Epithelial cell of proximal tubule (primary cell): ENCODE measurements at places on chromosomes 3 and 15.

GRCh38 chr3:185936273-185936629 lies 1.6 kb downstream of the TRA2B start:
- no peak for DNase-seq

GRCh38 chr15:33360886-33361285 lies 50.1 kb downstream of the RYR3 start:
- no peak for DNase-seq

GRCh38 chr3:53502737-53503136 lies 8.3 kb downstream of the CACNA1D start:
- DNase-seq, result no peak

DNA sequence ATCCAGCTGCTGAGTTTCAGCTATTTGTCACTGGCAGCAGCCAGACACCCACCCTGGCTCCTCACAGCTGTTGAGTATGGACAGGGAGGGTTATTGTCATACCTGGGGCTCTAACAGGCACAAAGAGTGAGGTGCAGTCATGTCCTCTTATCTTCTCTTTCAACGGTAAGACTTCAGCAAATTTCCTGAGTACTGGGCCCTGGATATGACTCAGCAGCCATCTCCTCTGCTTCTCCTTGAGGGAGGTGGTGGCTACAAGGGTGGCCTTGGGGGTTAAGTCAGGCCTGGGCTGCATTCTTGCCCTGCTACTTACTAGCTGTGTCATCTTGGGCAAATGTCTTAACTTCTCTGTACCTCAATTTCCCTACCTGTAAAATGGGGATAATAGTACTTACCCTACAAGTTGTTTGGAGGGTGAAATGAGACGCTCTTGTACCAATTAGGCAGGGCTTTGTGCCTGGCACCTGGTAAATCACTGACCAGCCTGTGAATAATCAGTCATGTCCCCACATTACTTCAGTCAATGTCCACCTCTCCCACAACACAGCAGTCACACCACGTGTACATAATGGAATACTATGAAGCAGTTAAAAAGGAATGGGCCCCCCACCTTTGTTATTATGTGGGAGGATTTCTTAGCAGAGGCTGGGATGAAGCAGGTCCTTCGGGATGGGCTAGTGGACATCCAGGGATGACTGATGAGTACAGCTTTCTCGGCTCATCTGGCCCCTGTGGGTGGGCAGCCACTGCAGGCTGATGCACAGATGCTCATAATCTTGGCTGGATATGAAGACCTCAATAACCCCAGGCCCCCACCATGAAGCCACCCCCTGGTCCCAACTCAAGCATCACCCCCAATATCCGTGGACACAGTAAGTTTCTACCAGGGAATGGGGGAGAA lies 528.8 kb downstream of the SHQ1 start:
- no peak for DNase-seq

DNA sequence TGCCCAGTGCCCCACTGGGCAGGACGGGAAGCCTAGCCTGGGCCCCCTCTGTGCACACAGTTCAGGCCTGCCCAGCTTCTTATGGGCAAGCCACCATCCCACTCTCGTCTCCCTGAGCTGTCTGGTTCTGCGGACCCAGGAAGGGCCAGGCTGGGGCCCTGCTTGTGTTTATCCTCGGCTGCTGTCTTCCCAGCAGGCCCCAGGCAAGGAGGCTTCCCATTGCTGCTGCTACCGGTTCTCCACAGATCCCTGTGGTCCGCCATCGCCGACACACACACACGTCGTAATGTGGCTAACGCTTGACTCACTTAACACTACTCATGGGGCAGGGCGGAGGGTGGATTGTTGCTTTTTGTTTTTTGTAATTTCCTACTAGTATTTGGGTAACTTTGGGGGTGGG lies 52.4 kb upstream of the SLC6A1 start:
- DNase-seq, result no peak

- no peak for DNase-seq
Observed at GRCh38 chr3:18288243-18288642, 136.9 kb downstream of the SATB1 start.

- no peak for DNase-seq
Observed at GRCh38 chr3:28247286-28247685, 5.9 kb downstream of the CMC1 start.

- DNase-seq, result peak; percentile 86
Observed at GRCh38 chr3:30544812-30545211, 61.6 kb upstream of the TGFBR2 start.

DNA sequence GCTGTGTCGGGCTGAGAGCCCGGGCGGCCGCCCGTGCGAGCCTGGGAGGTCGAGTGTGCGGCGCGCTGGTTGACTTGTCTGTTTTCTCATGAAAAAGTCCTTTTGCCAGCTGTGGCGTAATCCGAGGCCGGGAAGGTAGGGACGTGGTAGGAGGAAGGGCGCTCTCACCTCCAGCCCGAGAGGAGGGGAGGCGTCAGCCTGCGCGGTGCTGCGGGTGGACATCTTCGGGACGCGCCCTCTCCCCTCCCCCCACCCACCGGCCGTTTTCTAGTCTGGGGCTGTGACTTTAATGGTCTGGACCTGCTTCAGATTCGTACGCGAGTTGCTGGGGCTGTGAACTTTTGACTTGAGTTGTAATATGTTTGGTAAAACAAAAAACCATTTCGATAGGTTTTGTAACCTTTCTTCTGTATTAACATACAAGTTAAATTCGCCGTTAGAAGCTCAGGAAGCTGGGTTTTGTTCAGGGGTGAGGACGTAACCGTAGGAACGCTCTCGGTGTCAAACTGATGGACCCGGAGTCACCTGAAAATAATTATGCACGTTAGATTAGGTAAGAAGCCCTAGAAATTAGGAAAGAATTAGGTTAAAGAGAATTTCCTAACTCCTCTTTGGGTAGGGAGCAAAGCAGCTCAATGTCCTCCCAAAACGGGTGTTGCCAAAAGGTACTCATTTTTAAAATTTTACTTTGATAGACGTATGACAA lies 762 bp downstream of the NCK1 start:
- peak; percentile 38 for DNase-seq

DNA sequence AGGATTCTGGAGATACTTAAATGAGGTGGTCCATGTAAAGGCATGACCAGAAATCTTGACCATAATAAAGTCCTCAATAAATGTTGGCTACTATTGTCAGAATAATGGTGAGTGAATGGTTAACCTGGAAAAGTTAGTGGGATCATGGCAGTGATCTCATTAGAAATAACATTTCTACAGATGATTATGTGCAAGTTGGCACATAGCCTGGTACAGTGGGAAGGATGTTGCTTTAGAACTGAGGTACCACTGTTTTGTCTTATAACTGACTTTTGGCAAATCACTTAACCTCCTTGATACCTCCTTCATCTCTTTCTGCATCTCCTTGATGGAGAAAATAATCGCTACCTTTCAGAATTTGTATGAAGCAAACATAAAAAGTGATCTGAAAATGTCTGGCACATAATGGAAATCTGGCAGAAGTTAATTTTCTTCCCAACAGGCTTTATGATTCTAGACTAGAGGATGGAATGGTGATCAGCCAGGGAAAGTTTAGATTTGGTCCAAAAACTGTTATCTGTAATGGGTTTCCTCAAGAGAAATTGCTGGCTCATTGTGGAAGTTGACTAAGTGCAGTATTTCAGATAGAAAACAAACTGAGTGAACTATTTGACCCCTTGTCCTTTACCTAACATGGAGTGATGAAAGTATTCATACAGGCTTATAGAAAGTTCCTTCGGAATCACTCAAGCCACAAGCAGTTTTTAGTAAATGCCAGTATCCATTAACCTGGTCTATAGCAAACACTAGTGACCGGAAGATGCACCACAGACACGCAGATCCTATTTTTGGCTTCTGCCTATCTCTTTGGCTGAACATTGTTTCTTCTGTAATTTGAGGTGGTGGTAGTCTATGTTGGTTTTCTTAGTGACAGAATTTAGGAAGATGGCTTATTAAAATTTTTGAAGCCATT lies 449.6 kb upstream of the TGFBR2 start:
- no peak for DNase-seq

GRCh38 chr15:70088887-70089691 lies 8.6 kb downstream of the TLE3 start:
- DNase-seq, result no peak

- no peak for DNase-seq
Observed at GRCh38 chr3:36954452-36955134, 9.7 kb upstream of the TRANK1 start.

DNA sequence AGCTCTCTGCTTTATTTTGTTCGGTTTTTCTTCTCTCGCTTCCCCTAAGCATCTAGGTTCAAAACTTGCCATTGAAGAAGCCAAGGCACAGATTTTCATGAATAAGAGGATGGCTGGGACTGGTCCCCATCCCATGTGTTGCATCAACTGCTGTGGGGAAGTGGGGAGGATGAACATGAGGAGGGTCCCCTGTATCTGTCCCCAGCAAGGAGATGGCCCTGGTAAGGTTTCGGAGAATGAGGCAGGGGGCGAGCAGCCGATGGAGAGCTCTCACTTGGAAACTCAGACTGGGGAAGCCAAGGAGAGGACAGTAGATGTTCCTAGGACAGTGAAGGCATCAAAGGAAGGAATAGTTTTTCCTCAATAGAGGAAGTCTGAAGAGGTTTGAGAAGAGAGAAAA lies 142.0 kb upstream of the ATP2B2 start:
- no peak for DNase-seq

DNA sequence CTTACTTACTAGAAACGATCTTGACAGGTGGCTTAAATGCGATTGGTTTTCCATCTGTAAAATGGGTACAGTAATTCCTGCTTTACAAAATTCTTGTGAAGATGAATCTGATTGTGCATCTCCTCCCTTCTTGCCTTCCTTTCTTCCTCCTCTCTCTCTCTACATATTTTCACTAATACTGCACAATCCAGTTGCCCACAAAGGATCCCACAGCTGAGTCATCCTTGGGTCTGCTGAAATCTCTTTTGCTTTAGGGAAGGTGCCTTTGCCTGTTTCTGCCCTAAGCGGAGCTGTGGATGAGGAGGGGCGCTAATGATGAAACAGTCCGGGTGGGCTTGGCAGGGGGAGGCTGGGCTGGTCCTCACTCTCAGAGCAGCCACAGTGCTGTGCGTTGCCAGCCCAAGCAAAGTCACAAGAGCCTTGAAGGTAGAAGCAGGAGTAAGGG lies 46.1 kb downstream of the AMOTL2 start:
- no peak for DNase-seq

DNA sequence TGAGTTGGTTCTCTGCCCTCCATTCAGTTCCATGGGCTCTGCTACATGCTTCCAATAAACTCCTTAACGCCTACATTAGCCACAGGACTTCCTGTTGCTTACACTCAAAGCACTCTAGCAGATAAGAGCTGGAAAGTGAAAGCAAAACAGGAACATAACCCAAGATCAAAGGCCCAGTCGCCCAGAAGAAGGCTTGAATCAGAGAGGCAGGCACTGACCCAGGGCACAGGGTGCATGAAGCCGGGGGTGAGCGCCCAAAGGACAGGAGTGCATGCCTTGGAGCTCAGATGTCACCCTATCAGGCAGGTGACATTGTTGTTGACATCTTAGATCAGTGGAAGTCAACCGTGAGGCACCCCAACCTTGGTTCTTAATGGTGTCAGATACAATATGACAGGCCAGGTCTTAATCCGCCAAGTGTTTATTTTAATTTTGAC lies 235.1 kb downstream of the UACA start:
- DNase-seq, result no peak

GRCh38 chr3:196287090-196287439 lies 461 bp downstream of the PCYT1A start:
- DNase-seq, result no peak

DNA sequence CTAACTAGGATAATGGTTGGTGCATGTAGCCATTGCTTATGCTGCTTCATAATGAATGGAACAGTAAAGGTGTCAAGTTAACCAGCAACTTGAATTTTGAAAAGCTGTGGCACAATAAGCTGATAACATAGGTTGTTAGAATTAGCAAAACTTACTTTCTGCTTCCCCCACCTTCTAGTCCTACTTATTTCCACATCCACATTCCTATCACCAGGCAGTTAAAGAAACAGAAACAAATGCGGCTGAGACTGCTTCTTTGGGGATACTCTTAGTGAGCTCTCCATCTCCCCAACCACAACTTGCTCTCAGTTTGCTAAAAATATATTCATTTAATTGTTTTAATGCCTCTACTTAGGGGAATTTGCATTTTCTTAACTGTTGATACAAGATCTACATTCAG lies 215.1 kb downstream of the TIGIT start:
- DNase-seq, result no peak

DNA sequence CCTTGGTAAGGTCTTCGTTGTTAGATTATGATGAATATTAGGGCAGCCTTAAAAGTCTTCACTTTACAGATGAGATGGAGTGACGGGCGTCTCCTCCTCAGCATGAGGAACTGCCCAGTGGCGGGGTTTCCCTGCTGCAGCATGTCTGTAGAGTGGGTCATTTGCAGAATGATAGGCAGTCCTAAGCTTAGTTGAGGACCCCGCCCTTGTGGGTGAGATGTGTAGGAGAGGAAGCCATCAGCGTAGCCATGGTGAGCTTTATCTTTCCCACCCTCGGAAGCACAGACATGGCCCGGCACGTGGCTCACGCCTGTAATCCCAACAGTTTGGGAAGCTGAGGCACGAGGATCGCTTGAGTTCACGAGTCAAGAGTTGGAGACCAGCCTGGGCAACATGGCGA lies 877 bp downstream of the NIT2 start:
- DNase-seq, result no peak

- no peak for DNase-seq
Observed at GRCh38 chr15:51829376-51830275, at the start of gene TMOD3. Gene TMOD3, plus strand, starts transcription at chr15:51829653. Its CDS starts 33,232 bp downstream, at chr15:51862885.
